ENCODE measurements at places on chromosomes 13 and 19. TPM values are rescaled to one million over a fixed set of nuclear protein-coding genes. Genes with fewer than 3 reads are reported as not detected.
A peak's percentile ranks its signal among the peaks of the same experiment; 100 is the strongest.

DNA sequence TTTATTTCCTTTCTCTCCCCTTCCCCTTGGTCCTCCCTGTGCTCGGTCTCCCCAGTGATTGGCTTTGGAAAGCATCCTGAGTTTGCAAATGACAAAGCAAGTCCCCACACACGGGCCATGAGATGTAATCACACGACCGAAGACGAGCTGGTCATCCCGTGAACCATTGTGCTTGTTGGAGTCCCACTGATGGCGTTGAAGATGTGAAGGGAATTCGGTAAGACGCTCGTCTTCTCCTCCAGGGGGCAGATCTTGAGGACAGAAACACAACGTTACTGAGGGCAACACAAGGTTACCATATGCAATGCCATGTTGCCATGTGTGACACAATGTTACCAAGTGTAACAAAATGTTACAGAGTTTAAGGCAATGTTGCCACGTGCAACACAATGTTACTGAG is 42.0 kb upstream of the SLC15A1 start:
- no peak for DNase-seq

- no peak for DNase-seq
Measured at GRCh38 chr13:104355041-104355670, 1288.9 kb upstream of the SLC10A2 start.

- peak; percentile 57 for DNase-seq
Measured at GRCh38 chr13:33188093-33188882, 97.3 kb downstream of the STARD13 start.

DNA sequence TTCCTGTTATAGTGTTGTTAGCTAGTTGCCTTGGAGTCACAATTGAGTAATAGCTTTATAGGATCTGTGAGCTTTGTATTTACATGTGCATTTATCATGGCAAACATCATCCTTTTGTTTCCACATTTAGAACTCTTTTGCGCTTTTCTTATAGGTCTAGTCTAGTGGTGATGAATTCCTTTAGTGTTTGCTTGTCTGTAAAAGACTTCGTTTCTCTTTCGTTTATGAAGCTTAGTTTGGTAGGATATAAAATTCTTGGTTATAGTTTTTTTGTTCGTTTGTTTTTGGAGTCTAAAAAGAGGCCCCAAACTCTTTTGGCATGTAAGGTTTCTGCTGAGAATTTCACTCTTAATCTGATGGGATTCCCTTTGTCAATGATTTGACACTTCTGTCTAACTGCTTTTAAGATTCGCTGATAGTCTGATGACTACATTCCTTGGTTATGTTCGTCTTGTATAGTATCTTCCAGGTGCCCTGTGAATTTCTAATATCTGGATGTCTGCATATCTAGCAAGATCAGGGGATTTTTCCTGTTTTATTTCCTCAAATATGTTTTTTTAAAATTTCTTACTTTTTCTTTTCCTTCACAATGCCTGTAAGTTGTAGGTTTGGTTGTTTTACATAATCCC is 20.2 kb downstream of the DNAJC3 start:
- DNase-seq: no peak

GRCh38 chr19:46350758-46351159 is 3.9 kb downstream of the PPP5C start:
- no peak for DNase-seq

DNA sequence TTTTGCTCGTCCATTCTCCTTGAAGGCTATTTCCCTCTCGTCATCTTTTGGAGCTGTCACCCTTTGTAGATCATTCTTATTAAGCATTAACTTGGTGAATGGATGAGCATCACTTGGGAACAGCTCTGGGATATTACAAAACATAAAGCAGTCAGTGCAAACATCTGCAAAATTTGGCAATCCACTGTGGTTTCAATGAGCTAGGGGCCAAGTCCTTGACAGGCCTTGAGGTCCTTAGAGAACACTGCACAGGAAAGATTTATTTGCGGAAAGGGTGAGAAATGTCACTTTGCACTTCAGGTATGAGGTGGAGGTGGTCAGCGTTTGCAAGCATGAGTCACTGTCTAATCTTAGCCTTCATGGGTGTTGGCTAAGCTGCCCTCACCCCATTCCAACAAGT is 239.7 kb upstream of the MAB21L1 start:
- peak; percentile 26 for DNase-seq

PLIN5 gene
- not detected for total RNA-seq

ATP4A gene
- not detected for total RNA-seq

TDRD3 gene
- total RNA-seq: 12.0 TPM

Data from IMR-90 (cell line).